Effector CD4-positive, alpha-beta T cell (primary cell): ENCODE measurements at places on chromosomes 7 and 10.

- no peak for DNase-seq
Measured at GRCh38 chr7:151361193-151361959, 19.8 kb downstream of the NUB1 start.

DNA sequence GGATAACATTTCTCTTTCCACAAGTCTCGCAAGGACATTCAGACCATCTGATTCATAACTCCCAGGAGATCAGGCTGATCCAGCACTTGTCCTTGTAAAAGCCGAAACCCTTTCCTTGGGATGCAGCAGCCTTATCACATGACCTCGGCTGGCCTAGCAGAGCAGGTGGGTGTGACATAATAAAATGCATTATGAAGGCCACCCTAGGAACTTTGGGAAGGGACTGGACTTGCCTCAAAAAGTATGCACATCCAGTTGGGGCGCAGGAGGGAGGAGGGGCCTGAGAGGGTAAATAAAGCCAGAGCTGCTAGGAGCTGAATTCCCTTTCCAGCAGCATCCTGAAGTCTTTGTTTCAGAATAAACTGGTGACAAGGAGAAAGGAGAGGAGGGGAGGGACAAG, 260.8 kb downstream of the SNX13 start:
- no peak for DNase-seq

GRCh38 chr10:1123972-1124371, 67.8 kb downstream of the WDR37 start:
- DNase-seq: no peak

DNA sequence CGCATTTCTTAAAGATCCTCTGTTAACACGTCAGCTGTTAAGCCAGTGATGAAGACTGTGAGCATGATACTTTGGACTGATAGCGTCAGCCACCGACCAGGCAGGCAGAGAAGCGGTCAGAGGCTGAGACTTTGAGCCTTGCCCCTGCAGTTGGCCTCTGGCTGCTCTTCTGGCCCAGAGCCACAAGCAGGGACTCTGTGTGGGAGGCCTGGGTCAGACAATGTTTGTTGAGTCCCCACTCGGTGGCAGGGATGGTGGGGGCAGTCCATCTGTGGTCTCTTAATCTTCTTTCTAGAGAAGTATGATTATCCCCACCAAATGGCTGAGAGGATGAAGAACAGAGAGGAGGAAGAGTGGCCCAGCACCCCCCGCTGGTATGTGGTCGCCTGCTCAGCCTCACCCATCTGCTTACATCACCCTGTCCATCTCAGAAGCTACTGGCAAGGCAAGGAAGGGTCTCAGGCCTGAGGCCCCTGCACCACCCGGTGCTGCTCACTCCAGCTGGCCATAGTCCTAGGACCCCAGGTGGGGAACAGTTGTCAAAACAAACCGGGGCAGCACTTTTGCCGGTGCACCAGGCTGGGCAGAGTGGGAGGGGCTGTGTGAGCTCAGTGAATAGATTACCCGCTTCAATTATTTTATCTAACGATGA, 202.9 kb downstream of the GRID1 start:
- DNase-seq: no peak

DNA sequence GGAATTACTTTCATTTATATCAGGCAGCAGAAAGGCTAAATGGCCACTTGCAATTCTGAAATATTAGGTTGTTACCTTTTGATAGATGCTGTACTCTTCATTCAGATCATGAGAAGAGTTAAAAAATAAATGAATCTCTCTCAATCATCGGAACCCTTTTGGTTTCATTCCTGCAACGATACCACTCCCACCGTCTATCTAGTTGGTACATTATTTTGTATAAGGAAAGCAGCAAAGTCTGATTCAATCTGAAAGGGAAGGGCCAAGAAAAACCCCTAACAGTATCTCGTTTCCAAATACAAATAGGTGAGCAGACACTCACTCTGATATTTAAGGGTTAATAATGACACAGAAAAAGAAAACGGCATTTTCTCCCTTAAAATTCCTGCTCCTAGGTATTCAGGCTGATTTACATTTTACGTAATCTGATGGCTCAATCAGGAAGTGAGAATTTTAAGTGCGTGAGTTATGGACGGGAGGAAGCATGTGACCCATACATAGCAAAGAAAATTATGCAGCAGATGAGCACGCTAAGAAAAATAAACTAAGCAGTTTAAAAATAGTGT, 209.4 kb upstream of the KLF14 start:
- no peak for DNase-seq
